ENCODE measurements at places on chromosomes 1 and 21. TPM values are rescaled to one million over a fixed set of nuclear protein-coding genes. Genes with fewer than 3 reads are reported as not detected.

DNA sequence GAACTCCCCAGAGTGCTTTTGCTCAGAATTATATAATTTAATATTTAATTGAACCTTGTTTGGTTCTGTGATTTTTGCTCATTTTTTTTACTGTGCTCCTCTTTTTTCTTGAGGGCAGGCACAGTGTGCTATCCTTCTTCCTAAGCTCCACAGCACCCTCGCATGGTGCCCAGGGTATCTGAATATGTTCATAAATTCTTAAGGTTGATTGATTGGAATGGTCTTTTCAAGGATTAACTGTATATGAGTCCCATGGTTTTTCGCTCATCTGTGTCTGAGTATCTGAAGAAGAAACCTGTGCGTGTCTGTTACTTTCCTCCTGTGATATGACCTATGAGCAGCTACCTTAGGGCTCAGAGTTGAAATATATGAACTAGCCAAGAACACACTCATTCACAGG, 393.7 kb downstream of the HLX start:
- H3K36me3 ChIP-seq = no peaks in the 10 kb centered on the region
- no peaks in the 10 kb centered on the region for H3K27me3 ChIP-seq
- H3K4me1 ChIP-seq = no peaks in the 10 kb centered on the region
- no peak overlapping the region for H3K4me3 ChIP-seq

GRCh38 chr1:32498751-32499150, 33.9 kb downstream of the ZBTB8B start:
- H3K4me1 ChIP-seq = no peaks in the 10 kb centered on the region
- H3K4me3 ChIP-seq = no peak overlapping the region
- H3K36me3 ChIP-seq = no peaks in the 10 kb centered on the region

DNA sequence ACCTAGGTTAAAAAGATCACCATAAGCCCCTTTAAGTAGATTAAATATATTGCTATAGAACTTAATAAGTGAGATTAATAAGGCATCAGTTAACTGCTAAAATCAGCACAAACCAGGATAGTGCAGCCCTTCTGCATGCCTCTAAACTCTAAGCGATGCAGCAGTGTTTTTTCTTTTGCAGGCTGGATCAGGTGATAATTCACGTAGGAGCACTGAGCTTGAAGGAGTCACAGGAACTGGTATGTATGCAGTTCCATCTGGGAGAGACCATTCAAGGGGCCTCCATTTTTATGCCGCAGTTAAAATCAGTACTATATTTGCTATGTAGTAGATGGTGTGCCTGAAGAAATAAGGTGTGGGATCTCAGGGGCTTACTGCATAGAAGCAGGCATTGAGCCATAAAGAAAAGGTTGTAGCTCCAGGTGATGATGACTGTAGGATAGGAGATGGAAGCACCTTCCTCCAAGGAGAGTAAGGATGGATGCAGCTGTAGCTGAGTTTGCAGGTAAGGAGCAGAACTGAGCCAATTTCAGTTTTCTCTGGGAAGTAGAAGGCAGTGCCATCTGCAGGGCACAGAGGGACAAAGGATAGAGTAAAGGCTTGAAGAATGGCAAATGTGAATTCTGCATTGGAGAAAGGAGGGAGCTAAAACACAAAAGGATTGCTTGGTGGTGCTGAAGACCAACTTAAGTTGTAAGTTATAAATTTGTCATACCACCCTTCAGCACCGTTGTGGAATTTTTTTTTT, 22.6 kb downstream of the NPL start:
- H3K36me3 ChIP-seq = no peaks in the 10 kb centered on the region
- no peaks in the 10 kb centered on the region for H3K4me1 ChIP-seq
- H3K27me3 ChIP-seq = no peaks in the 10 kb centered on the region
- H3K4me3 ChIP-seq = no peak overlapping the region
- DNase-seq = no peak

The PDIK1L gene
- polyA plus RNA-seq = 22.0 TPM

The THEMIS2 gene
- 6.7 TPM for polyA plus RNA-seq

The DCST2 gene
- polyA plus RNA-seq = 2.5 TPM

Measured in left lung (tissue), 14 donors.